ENCODE measurements at places on chromosomes 3 and 15.

- no peak for DNase-seq
Observed at GRCh38 chr3:53834429-53835095, 11.7 kb downstream of the CHDH start.

GRCh38 chr15:40133544-40133943 is 24.9 kb upstream of the BMF start:
- no peak for DNase-seq

GRCh38 chr3:51397392-51397791 is 6.3 kb downstream of the RBM15B start:
- no peak for DNase-seq

DNA sequence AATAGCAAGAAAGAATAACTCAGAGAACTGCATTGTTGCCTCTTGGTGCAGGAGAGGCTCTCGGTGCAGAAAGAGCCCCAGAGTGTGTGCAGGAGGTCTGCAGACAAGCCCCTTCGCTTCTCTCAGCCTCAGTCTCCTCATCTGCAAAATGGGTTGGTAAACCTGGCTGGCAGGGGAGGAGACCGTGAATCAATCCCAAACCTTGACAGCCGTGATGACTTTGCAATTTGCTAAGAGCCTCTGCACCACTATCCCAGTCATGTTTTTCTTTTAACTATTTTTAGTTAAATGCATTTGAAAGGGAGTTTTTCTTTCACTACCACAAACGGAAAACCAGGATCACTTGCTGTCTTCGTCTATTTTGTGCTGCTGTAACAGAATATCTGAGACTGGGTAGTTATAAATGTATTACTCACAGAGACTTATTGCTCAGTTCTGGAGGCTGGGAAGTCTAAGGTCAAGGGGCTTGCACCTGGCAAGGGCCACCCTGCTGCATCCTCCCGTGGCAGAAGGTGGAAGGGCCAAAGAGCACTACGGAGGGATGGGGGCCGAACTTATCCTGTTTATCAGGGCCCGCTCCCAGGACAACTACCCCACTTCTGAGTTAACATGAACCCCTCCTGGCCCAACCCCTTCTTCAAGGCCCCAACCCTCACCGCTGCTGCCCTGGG is 14.2 kb upstream of the IQSEC1 start:
- no peak for DNase-seq

Measured in left renal pelvis (tissue), 4 donors.